Uterine smooth muscle cell (primary cell): ENCODE measurements at places on chromosomes 11 and 22. TPM values are rescaled to one million over a fixed set of nuclear protein-coding genes. Genes with fewer than 3 reads are reported as not detected.

Gene UBQLN3
- total RNA-seq, result 0.12 TPM in 1 of 2 replicates, not detected in the other

Gene MMP13
- total RNA-seq, result 0.11 TPM in 1 of 2 replicates, not detected in the other

Gene MUC2
- under 0.01 TPM in 1 of 2 replicates, not detected in the other for total RNA-seq

Gene TRIM6
- total RNA-seq, result 6.5 and 12.2 TPM in 2 replicates

Gene OR5T2
- total RNA-seq, result not detected in 2 replicates

Gene MS4A3
- not detected in 2 replicates for total RNA-seq

Gene SMC1B
- under 0.01 TPM in 1 of 2 replicates, not detected in the other for total RNA-seq

Gene GAS2
- 1.4 and 1.6 TPM in 2 replicates for total RNA-seq

Gene TENM4
- 39.2 and 51.9 TPM in 2 replicates for total RNA-seq

Gene FANCF
- 12.3 and 15.4 TPM in 2 replicates for total RNA-seq

Gene AP5B1
- total RNA-seq, result 6.5 and 8.0 TPM in 2 replicates

Gene DNAJB7
- total RNA-seq, result not detected in 2 replicates
